ENCODE measurements at places on chromosomes 3 and 15.

DNA sequence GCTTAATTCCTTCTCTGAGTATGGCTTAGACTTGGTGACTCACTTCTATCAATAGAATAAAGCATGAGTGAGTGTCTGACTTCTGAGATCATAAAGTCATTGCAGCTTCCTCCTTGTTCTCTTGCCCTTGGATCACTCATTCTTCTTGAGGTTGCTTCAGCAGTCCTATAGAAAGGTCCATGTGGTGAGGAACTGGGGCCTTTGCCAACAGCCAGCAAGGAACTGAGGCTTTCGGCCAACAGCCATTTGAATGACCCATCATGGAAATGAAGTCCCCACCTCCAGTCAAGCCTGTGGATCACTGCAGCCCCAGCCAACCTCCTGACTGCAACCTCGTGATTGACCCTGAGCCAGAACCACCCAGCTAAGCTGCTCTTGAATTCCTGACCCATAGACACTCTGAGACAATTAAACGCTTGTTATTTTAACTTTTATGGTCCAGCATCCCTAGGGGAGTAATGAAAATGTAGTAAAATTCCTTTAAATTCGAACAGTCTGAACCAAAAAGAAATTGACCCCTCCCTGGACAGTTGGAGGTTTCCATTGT is 84.5 kb downstream of the WDR76 start:
- peak; percentile 62 for DNase-seq

GRCh38 chr3:56783644-56784447 is 17.9 kb downstream of the ARHGEF3 start:
- DNase-seq = no peak

DNA sequence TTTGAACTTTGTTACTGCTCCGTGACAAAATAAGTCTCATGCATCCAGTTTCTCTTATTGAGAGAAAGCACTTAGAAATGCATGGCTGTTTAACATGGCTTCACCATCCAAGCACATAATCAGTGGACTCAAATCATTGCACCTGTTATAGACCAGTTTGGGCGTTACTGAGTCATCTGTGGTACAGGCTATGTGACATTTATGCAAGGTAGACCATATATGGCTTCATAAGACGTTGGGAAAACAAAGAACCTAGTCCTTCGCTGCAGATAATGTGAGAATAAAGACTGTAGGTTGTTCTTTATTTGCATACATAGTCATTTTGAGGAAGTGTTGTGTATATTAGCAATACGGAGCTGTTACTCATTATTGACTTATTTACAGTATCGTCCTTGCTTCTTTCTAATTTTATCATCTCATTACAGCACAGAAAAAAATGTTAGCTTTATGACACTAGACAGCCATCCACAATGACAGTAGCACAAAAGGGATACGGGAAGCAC is 374.7 kb downstream of the IL5RA start:
- no peak for DNase-seq

- no peak for DNase-seq
Measured at GRCh38 chr15:70049701-70050301, 47.9 kb downstream of the TLE3 start.

DNA sequence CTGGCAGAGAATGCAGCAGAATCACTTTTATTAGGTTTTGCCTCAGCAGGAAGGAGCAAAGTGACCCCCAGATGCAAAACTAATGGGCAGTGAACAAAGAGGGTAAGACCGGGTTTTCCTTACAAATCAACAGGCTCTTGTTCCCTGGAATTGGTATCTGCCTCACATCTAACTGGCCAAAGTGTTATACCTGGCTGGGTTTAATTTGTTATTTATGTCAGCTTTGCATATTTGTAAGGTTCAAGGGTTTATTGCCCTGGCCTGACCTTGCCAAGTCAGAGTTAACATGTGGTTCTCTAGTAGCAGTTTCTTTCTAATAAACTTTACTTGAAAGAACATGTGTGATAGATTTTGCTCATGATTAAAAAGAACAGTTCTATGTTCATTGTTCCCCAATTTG is 431.7 kb upstream of the NR2F2 start:
- DNase-seq = no peak
